ENCODE measurements at places on chromosomes 1 and 21.

GRCh38 chr1:180945551-180945950, 32.9 kb downstream of the KIAA1614 start:
- no peak for DNase-seq

DNA sequence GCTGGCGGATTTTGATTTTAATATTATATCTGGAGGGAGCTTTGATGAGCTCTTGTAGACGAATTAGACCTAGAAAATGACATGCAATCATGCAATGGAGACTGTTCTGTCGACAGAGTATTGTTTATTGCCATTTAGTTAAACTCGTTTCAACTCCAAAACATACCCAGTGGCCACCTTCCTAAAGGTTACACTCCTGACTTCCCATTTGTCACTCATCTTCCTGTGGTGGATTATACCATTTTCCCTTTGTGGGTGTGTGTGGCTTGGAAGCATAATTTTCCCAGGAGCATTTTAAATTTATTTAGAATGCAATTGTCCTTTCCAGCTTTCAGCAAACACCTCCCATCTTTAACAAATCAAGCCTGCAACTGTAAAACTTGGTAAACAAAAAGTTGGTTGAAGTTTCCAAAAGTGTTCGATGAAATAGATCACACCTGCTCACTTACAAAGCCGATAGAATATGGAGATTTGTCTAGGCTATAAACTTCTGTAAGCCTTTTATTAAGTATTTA, 266.6 kb downstream of the GRIK1 start:
- no peak for DNase-seq

GRCh38 chr1:156226116-156226538, 13.3 kb downstream of the PMF1 start:
- DNase-seq: no peak

DNA sequence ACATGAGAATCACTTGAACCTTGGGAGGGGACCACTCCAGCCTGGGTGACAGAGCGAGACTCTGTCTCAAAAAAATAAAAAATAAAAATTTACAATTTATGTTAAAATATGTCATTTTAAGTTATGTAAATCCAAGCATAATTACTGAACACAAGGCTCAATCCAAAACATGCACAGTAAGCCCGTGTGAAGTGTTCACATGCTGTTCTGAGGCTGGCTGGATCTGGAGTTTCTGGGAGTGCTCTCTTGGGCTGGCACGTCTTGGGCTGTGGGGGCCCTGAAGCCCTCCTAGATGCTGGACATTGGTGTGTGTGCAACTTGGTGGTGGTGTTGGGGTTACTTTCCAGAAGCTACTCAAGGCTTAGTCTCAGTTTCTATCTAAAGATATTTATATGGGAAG, 25.2 kb downstream of the ADARB1 start:
- no peak for DNase-seq

GRCh38 chr1:98677288-98677687, 15.8 kb downstream of the SNX7 start:
- DNase-seq: no peak

DNA sequence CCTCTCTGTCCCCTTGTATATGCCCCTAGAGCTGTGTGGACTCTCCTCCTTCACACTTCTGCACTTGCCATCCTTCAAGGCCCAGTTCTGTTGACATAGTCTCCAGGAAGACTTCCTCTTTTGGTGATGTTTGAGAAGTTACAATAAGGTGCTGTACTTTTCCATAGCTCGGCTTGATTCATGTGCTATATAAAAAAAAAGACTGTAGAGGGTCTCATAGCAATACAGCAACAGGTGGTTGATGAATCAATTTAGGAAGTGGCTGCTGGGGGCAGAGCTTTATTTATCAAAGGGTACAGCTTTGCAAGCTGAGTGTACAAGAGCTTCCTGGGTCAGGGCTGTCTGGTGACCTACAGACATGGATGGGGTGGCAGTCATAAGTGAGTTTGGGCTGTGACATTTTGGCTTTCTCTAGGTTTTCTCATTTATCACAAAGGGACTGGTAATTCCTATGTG, 102.7 kb downstream of the RUNX1 start:
- no peak for DNase-seq

DNA sequence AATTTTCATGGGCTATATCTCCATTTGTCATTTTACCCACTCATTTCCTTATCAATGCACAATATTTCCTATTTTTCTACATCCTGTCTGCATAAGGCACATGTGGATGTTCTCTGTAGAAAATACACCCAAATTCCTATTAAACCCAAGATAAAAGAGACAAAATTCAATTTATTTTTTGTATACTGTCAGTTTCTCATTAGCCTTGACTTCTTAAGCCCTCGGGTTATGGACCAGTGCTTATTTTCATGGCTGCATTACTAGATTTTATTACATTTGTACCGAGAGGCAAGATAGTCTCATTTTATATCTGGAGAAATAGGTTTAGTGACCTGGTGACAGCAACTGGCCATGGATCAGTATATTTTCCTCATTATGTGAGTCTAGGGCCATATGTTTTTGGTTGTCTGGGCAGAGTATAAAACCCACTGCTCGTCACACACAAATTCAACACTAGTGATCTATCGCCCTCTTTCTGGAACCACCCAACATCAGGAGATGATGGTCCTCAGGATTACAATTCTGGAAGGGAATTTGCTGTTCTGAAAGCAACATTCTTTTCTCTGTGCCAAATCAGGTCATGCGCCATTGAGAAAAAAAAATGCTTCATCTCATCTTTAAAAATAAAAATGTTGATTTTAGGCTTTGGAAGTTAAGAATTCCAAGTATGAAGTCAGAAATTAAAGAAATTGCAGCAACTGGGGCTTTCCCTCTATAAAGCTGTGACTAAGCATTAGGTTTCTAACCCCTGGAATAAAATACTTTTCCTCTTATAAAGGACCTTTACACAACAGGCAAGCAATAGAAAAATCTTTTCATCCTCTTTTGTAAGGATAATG, 81.4 kb downstream of the ASTN1 start:
- DNase-seq: no peak

All from T-helper 2 cell (primary cell).